ENCODE measurements at places on chromosomes 1 and 21. TPM values are rescaled to one million over a fixed set of nuclear protein-coding genes. Genes with fewer than 3 reads are reported as not detected.

The CYP4B1 gene
- not detected for total RNA-seq

The THEM5 gene
- total RNA-seq = not detected

The SLC44A5 gene
- 0.91 TPM for total RNA-seq

The PYGO2 gene
- 21.8 TPM for total RNA-seq

The NTMT2 gene
- not detected for total RNA-seq

The BEND5 gene
- total RNA-seq = 3.1 TPM

The CFAP57 gene
- not detected for total RNA-seq

The C8B gene
- total RNA-seq = not detected

The SLAMF9 gene
- total RNA-seq = not detected

The NR1I3 gene
- total RNA-seq = not detected

The LIX1L gene
- total RNA-seq = 21.0 TPM

The SYTL1 gene
- 1.2 TPM for total RNA-seq

The BSND gene
- total RNA-seq = not detected

The CACNA1E gene
- under 0.01 TPM for total RNA-seq

The MTF2 gene
- 57.3 TPM for total RNA-seq

The CYP4X1 gene
- 0.77 TPM for total RNA-seq

The MAP3K7CL gene
- total RNA-seq = 35.8 TPM

The LORICRIN gene
- total RNA-seq = not detected

The GNAT2 gene
- total RNA-seq = 0.11 TPM

The TRPM2 gene
- 4.4 TPM for total RNA-seq

The ESPN gene
- not detected for total RNA-seq

The RXFP4 gene
- not detected for total RNA-seq

The CD1B gene
- not detected for total RNA-seq

The FABP3 gene
- total RNA-seq = not detected

The CLCA1 gene
- total RNA-seq = not detected

The SON gene
- 205 TPM for total RNA-seq

The MYBPHL gene
- not detected for total RNA-seq

The FCRL2 gene
- not detected for total RNA-seq

The LCK gene
- not detected for total RNA-seq

The JAK1 gene
- total RNA-seq = 70.3 TPM

The CFAP107 gene
- not detected for total RNA-seq

The CCDC27 gene
- not detected for total RNA-seq

The SPATA46 gene
- total RNA-seq = not detected

The C21orf58 gene
- total RNA-seq = 16.9 TPM

The TCHHL1 gene
- not detected for total RNA-seq

The C1orf185 gene
- total RNA-seq = not detected

The BMP8A gene
- not detected for total RNA-seq

The COL11A1 gene
- not detected for total RNA-seq

The FALEC gene
- not detected for total RNA-seq

The NUP210L gene
- not detected for total RNA-seq

The LRRC3 gene
- 0.17 TPM for total RNA-seq

The PTPN22 gene
- 4.1 TPM for total RNA-seq
